GM23248 (cell line): ENCODE measurements at places on chromosomes 13 and 19. TPM values are rescaled to one million over a fixed set of nuclear protein-coding genes. Genes with fewer than 3 reads are reported as not detected.

CIC gene
- 17.5 and 22.3 TPM in 2 replicates for total RNA-seq

SRRM5 gene
- not detected in 2 replicates for total RNA-seq

TTYH1 gene
- not detected in 2 replicates for total RNA-seq

IL17D gene
- 0.54 TPM in 1 of 2 replicates, not detected in the other for total RNA-seq

RASA3 gene
- 36.7 and 46.2 TPM in 2 replicates for total RNA-seq

GPR4 gene
- total RNA-seq = 0.32 TPM in 1 of 2 replicates, not detected in the other

ACER1 gene
- total RNA-seq = 0.22 and 1.0 TPM in 2 replicates

LSR gene
- total RNA-seq = not detected in 2 replicates

DNA sequence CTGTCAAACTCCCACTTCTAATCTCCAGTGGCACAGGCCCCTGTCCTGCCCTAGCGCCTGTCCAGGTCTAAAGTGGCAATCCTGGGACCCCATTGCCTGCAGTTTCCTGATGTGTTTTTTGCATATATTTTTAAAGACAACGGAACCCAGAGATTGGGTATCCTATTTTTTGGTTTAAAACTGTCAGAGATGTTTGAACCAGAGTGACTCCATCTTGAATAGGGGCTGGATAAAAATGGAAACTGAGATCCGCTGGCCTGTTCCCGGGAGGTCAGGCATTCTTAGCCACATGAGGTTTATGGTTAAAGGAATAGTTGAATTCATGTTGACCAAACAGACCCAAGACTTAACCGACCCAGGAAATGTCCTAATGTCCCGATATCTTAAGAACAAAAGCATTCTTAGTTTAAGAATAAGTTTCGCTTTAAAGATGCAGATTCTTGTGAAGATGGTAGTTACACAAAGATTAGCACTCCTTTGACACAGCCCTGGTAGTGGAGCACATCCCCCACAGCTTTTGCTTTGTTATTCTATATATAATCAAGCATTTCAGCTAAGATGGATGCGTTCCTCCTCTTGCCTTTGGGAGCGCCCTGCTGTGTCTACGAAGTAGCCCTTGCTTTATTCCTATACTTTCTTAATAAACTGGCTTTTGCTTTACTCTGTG, 332.1 kb downstream of the UQCRFS1 start:
- no peak overlapping the region for H3K27ac ChIP-seq
- DNase-seq = no peak
- no peaks in the 10 kb centered on the region for H3K36me3 ChIP-seq
- H3K4me1 ChIP-seq = peaks cover 10% of the 10 kb centered on the region
- H3K27me3 ChIP-seq = no peaks in the 10 kb centered on the region
- H3K4me3 ChIP-seq = no peak overlapping the region

DNA sequence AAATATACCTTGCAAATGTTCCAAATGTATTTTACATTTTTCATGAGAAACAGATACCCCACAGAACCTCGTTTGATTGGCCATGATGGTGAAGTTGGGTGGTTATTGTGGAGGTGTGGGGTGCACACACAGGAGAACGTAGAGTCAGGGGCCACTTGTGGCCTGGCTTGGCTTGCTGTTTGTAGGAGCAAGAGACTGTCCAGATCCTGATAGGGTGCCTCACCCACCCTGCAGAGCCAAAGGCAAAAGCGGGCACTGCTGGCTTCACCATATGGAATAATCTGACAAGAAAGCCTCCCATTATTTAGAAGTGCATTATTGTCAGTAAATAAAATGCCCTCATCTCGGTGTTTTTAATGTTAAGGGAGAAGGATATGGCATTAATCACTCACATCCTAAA, 330.2 kb downstream of the TEX29 start:
- DNase-seq = no peak
- H3K27me3 ChIP-seq = no peaks in the 10 kb centered on the region
- H3K27ac ChIP-seq = no peak overlapping the region
- no peaks in the 10 kb centered on the region for H3K36me3 ChIP-seq
- no peaks in the 10 kb centered on the region for H3K4me1 ChIP-seq

GRCh38 chr13:99197117-99197651, 3.5 kb upstream of the UBAC2 start:
- no peak for DNase-seq
- H3K4me1 ChIP-seq = peaks cover 8% of the 10 kb centered on the region
- H3K36me3 ChIP-seq = no peaks in the 10 kb centered on the region
- H3K27ac ChIP-seq = no peak overlapping the region

GRCh38 chr19:55471266-55471665, 5.2 kb upstream of the ZNF628 start:
- H3K4me1 ChIP-seq = peaks cover 13% of the 10 kb centered on the region
- H3K27me3 ChIP-seq = no peaks in the 10 kb centered on the region
- no peak overlapping the region for H3K4me3 ChIP-seq
- no peak overlapping the region for H3K27ac ChIP-seq
- H3K36me3 ChIP-seq = no peaks in the 10 kb centered on the region
- DNase-seq = no peak

GRCh38 chr13:92221916-92222315, 823.5 kb downstream of the GPC5 start:
- DNase-seq = no peak
- no peak overlapping the region for H3K27ac ChIP-seq
- H3K36me3 ChIP-seq = no peaks in the 10 kb centered on the region
- no peak overlapping the region for H3K4me3 ChIP-seq
- H3K4me1 ChIP-seq = no peaks in the 10 kb centered on the region

GRCh38 chr13:93318534-93319254, 92.1 kb downstream of the GPC6 start:
- peaks cover 5% of the 10 kb centered on the region for H3K4me1 ChIP-seq
- no peak overlapping the region for H3K27ac ChIP-seq

- peaks cover 22% of the 10 kb centered on the region for H3K27me3 ChIP-seq
- no peak overlapping the region for H3K27ac ChIP-seq
- no peaks in the 10 kb centered on the region for H3K36me3 ChIP-seq
- DNase-seq = no peak
These were observed 769 bp upstream of the TMEM272 start for GRCh38 chr13:51845574-51846318.

DNA sequence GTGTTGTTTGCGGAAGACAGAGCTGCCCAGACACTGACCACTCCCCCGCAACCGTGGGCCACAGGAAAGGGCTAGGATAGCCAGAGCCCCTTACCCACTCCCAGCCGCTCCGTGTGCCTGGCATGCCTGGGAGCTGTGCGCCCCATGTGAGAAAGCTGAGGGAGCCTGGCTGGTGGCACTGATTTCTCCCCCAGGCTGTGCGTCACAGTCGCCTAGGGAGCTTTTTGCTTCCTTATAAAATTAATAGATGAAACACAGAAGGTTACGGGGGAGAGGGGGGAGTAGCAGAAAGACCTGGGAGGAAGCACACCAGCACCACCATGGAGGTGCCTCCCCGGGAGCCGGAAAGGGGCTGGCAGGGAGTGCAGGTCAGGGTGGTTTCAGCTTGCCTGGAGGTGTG, 24.7 kb downstream of the DPF1 start:
- no peak overlapping the region for H3K27ac ChIP-seq
- no peaks in the 10 kb centered on the region for H3K27me3 ChIP-seq
- no peaks in the 10 kb centered on the region for H3K36me3 ChIP-seq

- DNase-seq = no peak
- H3K4me1 ChIP-seq = no peaks in the 10 kb centered on the region
- no peaks in the 10 kb centered on the region for H3K36me3 ChIP-seq
- H3K27ac ChIP-seq = no peak overlapping the region
These were observed 18.1 kb upstream of the OLFM4 start for GRCh38 chr13:53010374-53011105.

GRCh38 chr13:26463848-26464247, 93.6 kb upstream of the WASF3 start:
- H3K4me3 ChIP-seq = no peak overlapping the region
- no peak for DNase-seq
- peaks cover 11% of the 10 kb centered on the region for H3K4me1 ChIP-seq

GRCh38 chr19:15048128-15048527, 1.2 kb upstream of the CASP14 start:
- no peak overlapping the region for H3K4me3 ChIP-seq
- DNase-seq = no peak
- H3K27me3 ChIP-seq = no peaks in the 10 kb centered on the region
- H3K36me3 ChIP-seq = no peaks in the 10 kb centered on the region
- H3K27ac ChIP-seq = no peak overlapping the region

GRCh38 chr13:35720290-35720689, 243.8 kb upstream of the MAB21L1 start:
- H3K4me1 ChIP-seq = peaks cover 36% of the 10 kb centered on the region
- no peaks in the 10 kb centered on the region for H3K36me3 ChIP-seq
- no peak overlapping the region for H3K4me3 ChIP-seq
- no peak for DNase-seq
